ENCODE measurements at places on chromosomes 12 and 14. TPM values are rescaled to one million over a fixed set of nuclear protein-coding genes. Genes with fewer than 3 reads are reported as not detected.

Gene GLIPR1L1
- total RNA-seq: not detected

Gene CD163L1
- total RNA-seq: 0.78 TPM

Gene PZP
- 0.70 TPM for total RNA-seq

Gene PTPRB
- 14.6 TPM for total RNA-seq

- DNase-seq: no peak
Observed at GRCh38 chr12:67446716-67447115, 177.6 kb downstream of the CAND1 start.

DNA sequence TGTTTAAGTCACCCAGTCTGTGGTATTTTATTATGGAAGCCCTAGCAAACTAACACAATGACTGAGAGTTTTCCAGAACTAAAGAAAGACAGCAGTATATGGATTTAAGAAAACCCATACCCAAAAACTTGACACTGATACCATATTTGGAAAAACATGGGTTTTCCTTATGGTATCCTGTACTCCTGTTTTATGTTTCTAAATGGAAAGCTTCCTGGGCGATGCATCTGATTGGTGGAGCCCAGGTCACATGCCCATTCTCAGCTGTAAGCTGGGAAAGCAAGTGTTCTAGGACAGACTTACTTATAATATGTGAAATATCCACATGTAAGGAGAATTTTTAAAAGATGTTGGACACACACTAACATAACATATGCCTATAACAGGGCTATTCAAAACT is 4.5 kb upstream of the RNASE4 start:
- DNase-seq: no peak

DNA sequence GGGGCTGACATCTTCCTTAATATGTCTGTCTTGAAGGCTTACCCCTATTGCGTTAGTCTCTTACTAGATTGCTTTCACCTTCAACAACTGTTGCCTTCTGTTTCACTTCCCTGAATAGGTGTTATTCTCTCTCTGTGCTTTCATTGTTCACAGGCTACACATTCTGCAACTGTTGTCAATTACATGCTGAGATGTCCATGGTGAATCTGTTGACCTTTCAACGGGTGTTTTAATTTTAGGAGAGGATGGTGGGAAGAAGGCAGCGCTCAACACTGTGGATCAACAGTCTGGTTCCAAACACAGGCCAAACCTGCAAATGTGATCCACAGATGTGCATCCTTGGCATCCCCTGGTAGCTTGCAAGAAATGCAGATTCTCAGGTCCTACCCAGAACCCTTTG is 101.9 kb downstream of the DACT1 start:
- DNase-seq: no peak

DNA sequence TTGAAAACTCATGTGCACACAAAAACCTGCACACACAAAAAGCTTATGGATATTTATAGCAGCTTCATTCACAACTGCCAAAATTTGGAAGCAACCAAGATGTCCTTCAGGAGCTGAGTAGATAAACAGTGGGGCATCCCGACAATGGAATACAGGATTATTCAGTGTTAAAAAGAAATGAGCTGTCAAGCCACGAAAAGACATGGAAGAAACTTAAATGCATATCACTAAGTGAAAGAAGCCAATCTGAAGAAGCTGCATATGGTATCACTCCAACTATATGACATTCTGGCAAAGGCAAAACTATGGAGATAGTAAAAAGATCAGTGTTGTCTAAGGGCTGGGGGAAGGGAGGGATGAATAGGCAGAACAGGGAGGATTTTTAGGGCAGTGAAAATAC is 5.2 kb upstream of the TPCN1 start:
- DNase-seq: no peak

DNA sequence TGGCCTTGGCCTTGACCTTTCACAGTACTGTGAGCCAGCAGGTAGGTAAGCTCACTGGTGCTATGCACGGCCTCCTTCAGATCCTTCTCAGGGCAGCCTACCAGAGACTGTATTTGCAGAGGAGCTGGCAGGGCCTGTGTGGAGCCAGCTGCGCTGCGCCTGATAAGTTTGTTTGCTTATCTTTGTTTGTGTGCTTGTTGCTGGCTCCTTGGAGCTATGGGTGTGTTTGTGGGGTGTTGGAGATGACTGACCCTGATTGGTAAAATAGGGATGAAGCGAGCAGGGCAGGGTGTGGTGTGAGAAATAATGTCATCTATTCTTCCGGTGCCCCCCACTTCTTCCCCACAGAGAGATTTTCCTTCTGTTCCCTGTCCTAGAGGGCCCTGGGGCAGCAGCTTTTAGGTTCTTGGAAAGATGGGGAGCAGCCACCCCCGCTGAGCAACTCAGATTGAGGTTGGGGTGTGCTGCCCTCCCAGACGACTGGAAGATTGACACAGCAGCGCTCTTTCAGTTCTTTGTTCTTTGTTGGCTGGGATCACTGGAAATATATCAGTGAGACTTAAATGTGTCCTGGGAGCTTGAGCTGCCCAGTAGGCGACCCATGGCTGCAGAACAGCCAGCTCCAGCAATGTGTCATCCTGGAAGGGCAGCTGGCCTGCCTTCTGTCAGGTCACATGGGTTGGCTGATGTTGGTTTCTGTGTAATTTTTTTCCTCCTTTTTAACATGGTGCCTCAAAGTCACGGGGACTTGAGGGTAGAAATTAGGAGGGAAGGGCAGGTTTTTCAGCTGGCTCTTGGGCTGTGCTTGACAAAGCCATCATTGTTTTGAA is 19.6 kb downstream of the MLXIP start:
- no peak for DNase-seq

DNA sequence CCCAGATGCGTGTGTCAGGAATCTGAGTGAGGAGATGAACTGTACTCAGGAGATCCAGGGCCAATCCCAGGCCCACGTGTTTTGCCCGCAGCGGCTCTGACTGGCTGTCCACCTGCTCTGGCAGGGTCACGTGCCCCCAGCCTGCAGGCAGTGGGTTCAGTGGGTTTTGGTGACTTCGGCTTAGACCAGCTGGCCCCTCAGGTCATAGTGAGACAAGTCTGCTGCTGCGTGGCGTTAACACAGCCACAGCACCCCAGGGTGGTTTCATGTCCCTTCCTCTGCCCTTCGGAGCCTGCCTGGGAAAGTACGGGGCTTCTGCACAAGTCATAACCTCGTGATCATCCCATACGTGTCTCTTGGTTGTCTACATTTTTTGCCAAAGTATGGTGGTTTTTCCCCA is 2.6 kb downstream of the FBRSL1 start:
- no peak for DNase-seq

- DNase-seq: no peak
Observed at GRCh38 chr14:76784266-76784874, 23.1 kb downstream of the VASH1 start.

DNA sequence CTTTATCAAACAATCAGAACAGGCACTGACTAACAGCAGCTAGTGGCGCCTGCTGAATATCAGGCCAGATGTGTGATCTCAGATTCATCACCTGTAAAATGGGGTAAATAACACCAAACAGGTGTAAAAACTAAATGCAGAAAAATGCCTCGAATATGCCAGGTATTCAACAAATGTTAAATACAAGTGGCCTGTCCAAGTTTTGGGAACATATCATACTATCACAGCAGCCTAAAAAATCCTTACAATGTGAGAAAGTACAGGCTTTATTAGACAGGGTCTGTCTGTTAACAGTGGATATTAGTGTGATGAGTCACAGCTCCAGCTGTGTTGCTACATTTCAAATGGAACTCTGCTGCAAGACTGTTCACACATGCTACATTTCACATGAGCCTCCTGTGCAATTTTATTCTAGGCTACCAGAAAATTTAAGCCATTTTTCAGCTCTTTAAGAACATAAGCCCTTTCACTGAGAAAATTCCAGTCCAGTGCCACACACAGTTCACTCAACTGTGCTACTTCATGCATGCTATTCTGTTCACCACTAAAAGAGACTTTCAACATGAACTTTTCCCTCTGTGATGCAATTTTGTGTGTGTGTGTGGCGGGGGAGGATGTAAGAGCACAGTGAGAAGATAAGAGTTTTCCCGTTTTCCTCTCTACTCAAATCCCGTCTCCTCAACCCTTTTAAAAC is 56.7 kb downstream of the MSRB3 start:
- peak; percentile 73 for DNase-seq

- DNase-seq: peak; percentile 79
Observed at GRCh38 chr12:9813821-9814798, 13.2 kb upstream of the KLRF1 start.

DNA sequence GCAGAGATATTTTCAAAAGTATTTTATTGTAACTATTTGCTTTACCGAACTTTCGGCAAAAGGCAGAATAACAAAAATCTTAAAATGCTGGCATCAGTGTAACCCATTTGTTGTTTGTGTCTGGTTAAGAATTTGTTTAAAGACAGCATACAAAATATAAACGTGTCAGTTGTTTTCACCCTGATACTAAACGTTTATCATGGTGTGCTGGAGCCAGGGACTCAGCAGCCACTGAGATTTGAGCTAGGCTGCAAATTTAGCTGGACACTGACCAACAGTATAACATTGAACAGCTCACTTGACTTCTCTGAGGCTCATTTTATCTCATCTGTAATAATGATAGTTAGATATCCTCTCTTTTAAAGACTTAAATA is 183.7 kb downstream of the TMTC3 start:
- DNase-seq: no peak

DNA sequence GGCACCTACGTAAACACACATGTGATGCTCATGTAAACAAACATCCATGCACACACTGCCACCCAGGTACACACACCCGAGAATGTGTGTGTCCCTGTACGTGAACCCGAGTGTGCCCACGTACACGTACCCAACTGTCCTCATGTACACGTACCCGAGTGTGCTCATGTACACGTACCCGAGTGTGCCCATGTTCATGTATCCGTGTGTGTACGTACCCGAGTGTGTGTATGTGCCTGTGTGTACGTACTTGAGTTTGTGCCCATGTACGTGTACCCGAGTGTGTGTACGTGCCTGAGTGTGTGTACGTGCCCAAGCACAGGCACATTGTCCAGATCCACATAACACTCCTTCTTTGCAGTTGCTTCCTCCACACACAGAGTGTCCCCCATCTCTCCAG is 45.0 kb downstream of the LRCOL1 start:
- DNase-seq: no peak

- DNase-seq: no peak
Observed at GRCh38 chr14:20999591-20999990, 498 bp downstream of the SLC39A2 start.

DNA sequence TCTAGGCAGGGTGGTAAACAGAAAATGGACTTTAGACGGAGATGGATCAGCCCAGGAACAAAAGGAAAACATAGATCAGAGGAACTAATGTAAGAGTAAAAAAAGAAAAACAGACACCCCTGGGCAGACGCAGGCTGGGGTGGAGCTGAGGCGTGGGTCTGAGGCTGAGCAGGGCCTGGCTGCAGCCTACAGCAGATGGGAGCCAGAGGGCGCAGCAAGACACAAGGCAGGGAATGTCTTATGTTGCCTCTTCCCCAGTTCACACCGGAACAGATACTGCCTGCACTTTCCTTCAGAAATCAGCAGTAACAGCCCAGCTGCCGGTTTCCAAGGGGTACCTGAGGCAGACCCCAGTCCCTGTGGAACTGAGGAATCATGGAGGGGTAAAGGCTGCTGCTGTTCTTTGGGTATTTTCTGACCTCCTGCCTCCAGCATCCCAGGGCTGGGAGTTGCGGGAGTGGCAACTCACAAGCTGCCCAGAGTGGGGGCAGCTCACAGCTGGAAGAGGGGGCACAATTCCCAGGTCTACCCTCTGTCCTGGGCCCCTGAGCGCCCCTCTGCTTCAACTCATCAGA is 9.8 kb downstream of the ZNF605 start:
- DNase-seq: peak; percentile 11

Measured in left lobe of liver (tissue), 2 donors.